ENCODE measurements at places on chromosomes 2 and 18.

DNA sequence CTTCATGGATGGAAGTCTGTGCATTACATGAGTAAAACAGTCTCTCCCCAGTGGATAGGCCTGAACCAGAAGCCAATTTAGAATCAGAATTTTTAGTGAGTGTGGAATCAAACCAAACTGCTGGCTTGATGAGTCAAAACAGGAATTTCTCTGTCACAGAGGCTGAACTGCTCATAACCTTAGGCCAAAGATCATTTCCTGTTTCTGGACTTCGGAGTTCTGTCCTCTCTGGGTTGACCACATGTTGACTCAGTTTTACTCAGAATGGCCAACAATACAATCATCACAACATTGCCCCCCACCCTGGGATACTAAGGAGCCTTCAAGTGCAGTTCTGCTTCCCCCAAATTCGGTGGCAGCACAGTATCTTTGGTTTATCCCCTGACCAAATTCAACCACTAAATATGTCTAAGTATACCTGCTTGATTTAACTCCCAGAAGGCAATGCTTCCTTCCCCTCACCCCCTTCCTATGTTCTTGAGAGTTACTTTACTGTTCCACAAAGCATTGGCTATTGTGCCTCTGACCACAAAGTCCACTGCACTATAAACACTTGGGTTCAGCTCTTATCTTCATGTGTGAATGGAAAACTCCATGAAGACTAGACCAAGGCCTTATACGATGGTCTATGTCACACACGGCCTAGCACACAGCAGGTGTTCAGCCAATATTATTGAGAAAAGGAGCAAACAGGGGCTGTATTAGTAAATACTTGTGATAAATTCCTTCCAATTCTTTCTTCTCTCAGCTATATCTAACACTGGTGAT is 67.8 kb downstream of the NXPH2 start:
- DNase-seq: no peak

- no peak for DNase-seq
These were observed 179.4 kb upstream of the SESTD1 start for GRCh38 chr2:179444056-179444455.

- no peak for DNase-seq
These were observed 62.8 kb downstream of the PRELID3A start for GRCh38 chr18:12470382-12471075.

- DNase-seq: no peak
These were observed 23.6 kb upstream of the PDCL3 start for GRCh38 chr2:100539221-100539620.

DNA sequence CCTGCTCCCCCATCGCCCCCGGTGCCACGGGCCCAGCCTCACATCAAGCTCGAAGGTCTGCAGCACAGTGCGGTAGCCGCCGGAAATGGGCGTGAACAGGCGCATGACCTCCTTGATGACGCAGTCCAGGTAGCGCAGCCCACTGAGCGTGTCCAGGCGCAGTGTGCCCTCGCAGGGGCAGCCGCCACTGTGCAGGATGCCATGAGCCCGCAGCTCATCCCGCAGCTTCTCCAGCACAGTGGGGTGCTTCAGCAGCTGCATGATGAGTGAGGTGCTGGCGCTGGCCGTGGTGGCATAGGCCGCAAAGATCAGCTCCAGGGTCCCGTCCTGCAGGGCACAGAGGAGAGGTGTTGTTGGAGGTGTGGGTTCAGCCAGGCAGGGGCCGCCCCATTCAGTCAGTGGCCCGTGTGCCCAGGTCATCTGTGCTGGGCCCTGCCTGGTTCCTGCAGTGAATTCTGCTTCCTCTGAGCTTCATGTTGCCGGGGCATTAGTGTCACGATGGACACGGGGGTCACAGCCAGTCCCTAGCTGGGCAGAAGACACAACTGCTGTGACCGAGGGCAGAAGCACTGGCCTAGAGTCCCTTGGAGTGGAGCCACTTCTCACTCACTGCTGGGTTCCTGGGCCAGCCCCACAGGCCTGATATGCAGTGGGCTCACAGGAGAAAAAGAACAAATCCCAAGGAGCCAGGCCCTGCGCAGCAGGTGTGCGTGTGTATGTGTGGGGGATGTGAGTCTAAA is 14.5 kb downstream of the CYP26B1 start:
- no peak for DNase-seq

- peak; percentile 23 for DNase-seq
These were observed 4.6 kb downstream of the PROC start for GRCh38 chr2:127422559-127423477.

All from NCI-H1436 (cell line).